ENCODE measurements at places on chromosomes 3 and 15.

DNA sequence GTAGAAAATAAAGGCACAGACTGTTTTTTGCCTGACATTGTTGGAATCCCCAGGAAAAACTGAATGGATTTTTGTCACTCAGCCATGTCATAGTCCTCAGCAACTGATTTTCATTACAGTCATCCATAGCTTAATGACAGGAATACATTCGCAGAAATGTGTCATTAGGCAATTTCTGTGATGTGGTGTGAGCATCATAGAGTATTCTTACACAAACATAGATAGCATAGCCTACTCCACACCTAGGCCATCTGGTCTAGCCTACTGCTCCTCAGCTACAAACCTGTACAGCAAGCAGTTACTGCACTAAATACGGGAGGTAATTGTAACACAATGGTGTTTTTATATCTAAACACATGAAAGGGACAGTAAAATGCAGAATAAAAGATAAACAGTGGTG is 34.4 kb upstream of the FBN1 start:
- DNase-seq = no peak

DNA sequence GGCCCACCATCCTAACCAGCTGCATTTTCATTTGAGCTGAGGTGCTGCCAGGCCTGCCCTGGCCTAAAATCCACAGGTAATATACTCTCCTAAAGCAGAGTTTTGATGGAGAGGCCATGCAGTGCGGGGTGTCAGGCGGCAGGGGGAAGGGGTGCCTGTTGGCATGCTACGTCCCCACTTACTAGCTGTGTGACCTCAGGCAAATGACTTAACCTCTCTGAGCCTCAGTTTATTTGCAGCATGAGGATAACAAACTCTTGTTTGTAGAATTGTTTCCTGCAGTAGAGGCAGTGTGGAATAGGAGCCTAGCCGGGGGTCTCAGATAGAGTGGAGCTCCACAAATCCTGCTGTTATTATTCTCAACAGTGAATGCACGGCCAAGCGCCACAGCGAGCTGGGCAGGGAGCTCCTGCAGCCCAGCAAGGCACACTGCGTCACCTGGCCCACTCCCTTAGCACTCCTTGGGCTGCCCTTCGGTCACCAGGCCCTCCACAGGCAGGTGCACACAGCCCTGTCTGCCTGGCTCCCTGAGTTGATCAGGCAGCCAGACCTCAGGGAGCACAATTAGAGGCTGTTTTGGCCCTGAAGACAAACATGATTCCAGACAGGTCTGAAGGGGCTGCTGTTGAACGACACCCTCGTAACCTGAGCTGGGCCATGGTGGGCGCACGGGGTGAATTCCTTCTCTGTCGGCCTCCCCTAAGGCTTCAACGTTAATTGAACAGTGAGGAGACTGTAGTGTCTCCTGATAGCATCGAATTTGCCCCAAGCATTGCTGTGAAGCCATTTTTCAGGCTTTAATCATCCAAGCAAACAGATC is 248.8 kb upstream of the LYSMD4 start:
- DNase-seq = peak; percentile 96

DNA sequence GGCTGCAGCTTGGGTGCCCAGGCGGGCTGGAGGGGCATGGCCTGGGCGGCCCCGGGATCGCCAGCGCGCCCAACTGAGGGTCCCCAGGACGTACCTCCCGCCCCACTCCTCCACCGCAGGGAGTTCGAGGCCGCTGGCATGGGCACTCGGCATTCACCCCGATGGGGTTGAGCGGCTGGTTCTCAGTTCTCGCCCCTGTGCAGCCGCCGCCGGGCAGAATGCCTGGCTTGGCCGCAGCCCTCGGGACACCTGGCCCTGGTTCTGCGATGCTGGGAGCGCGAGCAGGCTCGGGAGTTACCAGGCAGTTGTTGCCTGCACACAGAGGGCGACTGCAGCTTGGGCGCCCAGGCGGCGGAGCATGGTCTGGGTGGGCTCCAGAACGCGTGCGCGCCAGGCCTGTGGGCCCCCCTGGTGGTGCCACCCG is 121.4 kb downstream of the LMLN start:
- DNase-seq = peak; percentile 45

- DNase-seq = no peak
Measured at GRCh38 chr15:29008846-29009245, 123.1 kb downstream of the APBA2 start.

GRCh38 chr15:56767315-56767714 is 34.0 kb upstream of the ZNF280D start:
- no peak for DNase-seq

GRCh38 chr15:51776952-51777569 is 25.7 kb downstream of the TMOD2 start:
- DNase-seq = peak; percentile 82

- peak; percentile 65 for DNase-seq
Measured at GRCh38 chr3:197302696-197303341, 4.4 kb upstream of the DLG1 start.

Measured in islet precursor cell (in vitro differentiated cells).